Calu3 (cell line): ENCODE measurements at places on chromosomes 4 and X.

- no peak for DNase-seq
Measured at GRCh38 chr4:81084634-81085033, 54.1 kb downstream of the BMP3 start.

- no peak for DNase-seq
Measured at GRCh38 chrX:153861151-153861550, 24.8 kb downstream of the L1CAM start.

DNA sequence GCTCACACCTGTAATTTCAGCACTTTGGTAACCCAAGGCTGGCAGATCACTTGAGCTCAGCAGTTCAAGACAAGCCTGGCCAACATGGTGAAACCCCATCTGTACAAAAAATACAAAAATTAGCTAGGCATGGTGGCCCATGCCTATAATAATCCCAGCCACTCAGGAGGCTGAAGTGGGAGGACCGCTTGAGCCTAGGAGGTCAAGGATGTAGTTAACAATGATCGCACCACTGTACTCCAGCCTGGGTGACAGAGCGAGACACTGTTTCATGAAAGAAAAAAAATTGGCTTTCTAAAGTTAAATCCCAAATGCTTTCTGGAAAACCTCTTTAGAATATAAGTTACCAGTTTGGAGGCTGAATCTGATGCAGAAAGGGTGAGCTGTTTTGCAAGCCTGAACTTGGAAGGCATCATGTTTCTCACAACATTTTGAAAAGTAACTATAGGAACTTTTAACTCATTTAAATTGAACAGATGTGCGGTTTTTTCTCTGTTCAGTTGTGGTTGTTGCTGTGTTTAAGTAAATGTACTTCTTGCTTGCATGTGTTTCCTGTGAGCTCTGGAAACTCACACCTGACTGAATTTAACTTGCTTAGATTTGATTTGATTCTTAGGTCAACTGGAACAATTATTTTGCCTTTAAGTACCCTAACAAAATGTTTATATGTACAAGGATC, 39.8 kb upstream of the TMEM131L start:
- DNase-seq = no peak

- peak; percentile 59 for DNase-seq
Measured at GRCh38 chrX:135931644-135932487, 38.4 kb downstream of the SAGE1 start.

DNA sequence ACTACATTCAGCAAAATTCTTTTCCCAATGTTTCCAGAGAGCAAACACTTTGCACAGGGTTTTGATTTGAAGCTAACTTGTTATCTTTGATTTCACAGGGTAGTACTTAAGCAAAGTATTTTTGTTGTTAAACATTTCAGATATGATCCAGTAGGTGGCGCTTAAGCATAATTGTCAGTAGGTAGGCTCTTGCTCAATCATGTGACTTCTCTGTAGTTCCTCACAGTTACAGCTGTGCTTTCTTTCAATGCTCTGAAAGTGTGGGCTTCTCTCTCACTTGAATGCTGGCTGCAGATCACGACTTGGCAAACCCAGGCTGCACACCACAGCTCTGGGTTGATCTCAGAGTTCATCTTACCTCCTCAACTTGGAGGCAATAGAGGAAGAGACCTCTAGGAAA, 1016.5 kb downstream of the SH3BGRL start:
- no peak for DNase-seq

- DNase-seq = no peak
Measured at GRCh38 chr4:68465058-68465457, 17.8 kb downstream of the TMPRSS11E start.

GRCh38 chr4:46270986-46271596, 118.8 kb downstream of the GABRA2 start:
- DNase-seq = no peak
